ENCODE measurements at places on chromosomes 3 and 15. TPM values are rescaled to one million over a fixed set of nuclear protein-coding genes. Genes with fewer than 3 reads are reported as not detected.
A peak's percentile ranks its signal among the peaks of the same experiment; 100 is the strongest.

- DNase-seq: no peak
Measured at GRCh38 chr3:6222069-6222468, 638.8 kb upstream of the GRM7 start.

The PLAAT1 gene
- 0.58 TPM for total RNA-seq

DNA sequence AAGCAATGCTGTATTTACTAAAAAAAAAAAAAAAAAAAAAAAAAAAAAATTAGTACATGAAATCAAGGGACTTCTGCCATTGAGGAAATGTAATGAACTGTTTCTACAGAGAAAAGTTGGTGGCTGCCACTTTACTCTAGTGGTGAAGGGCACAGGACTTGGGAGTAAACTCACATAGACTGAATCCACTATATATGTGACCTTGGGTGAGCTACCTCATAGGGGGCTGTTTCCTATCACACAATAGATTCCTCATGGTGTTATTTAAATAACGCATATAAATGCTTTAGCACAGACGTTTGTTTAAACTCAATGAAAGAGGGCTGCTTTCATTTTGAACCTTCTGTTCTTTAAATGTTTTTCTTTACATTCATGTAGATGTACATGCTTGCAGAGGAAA, 25.8 kb downstream of the TERC start:
- no peak for DNase-seq

GRCh38 chr3:64667887-64668581, 19.8 kb downstream of the ADAMTS9 start:
- DNase-seq: no peak

The SLC7A14 gene
- total RNA-seq: 0.32 TPM

DNA sequence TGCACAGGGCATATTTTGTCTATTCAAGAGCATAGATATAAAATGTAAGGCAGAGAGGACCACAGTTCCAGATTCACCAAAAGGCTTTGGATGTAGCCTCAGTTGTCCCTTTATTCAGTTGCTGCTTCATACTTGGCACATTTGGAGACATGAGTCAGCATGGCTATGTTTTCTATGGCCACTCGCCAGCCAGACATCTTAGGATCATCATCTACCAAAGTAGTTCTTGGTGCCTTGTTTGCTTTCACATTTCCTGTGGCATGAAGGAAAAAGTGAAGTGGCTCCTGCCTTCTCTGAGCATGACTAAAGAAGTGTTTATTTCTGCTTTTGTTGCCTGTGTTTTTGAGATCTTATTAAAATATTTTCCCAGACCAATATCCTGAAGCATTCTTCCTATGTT, 7.2 kb downstream of the SUSD5 start:
- no peak for DNase-seq

The ST6GAL1 gene
- 35.0 TPM for total RNA-seq

The TF gene
- 22.7 TPM for total RNA-seq

DNA sequence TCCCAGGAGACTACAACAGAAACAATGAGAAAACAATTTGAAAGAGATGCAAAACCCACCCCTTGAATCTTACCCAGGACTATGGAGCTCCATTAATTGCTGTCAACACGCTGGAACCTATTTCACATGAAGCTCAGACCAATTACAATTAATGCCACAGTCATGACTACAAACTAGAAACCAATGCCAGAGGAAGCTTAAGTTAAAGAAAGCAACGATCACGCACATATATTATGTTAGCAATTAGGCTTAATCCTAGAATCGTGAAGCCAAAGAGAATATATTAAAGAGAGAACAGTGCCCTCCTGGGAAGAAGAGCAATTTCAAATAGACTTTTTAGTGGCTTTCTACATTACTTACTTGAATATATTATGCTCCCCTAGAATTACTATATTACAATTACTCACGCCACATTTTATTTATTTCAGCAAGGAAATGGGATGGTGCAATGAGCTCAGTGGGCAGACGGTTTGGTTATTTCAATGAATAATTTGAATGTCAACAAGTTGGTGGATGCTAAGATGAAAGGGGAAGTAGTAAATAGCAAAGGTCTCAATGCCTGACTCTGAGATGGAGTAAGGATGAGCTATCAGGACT, 125.5 kb downstream of the GREM1 start:
- no peak for DNase-seq

DNA sequence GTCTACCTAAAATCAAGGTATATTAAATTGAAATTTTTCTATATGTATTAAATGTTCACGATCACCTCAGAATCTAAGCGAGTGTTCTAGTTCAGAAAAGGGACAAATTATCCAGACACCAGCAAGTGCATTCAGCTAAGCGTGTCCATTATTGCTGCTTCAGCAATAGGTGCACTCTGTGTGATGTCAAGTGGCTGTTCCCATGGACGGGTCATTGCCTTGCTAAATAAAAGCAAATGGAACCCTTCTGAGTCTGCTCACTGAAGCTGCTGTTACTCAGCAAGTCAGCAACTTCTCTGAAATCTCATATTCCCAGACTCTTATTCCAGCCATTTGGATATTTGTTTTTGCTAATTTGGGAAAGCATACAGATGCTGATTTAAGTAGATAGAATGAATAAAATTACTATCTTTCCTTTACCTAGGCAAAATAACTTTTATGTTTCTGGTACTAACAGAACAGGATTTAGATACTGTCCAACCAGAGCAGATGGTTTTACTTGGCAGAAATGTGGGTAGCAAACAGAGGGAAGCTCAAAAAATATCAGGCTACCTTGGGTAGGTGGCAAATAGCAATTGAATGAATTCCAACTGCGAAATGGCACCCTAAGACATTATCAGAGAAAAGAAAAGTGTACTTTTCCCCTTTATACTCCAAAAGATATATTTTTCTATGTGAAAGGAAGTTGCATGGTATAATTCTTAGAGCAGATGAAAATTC, 407.0 kb downstream of the GAP43 start:
- DNase-seq: no peak

GRCh38 chr3:55526332-55527030, 39.4 kb upstream of the WNT5A start:
- no peak for DNase-seq

DNA sequence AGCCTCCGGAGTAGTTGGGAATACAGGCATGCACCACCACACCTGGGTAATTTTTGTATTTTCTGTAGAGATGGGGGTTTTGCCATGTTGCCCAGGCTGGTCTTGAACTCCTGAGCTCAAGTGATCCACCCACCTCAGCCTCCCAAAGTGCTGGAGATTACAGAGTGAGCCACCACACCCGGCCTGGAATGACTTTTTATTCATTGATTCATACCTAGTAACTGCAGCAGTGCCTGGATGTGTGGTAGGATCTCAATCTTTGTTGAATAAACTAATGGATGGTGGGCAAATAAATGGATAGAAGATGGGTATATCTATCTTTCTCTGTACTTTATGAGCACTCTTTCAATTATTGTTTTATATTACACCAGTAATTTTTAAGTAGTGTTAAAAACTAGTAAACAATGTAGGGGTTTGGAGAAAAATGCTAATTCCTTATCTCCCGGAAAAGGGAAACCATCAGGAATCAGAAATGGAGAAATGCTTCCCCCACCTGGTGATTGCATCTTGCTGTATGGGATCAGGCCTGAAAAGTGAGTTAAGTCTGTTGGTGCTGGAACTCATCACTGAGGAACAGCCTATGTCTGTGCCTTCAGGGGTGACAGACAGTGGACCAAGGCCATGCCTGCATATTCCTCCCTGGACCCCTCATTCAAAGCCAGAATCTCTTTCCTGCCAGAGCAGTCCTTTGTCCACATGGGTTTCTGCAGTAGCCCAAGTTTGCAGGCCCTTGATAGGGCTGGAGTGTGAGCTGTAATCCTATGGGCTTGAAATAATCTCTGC, 161.0 kb upstream of the CTDSPL start:
- DNase-seq: peak; percentile 22

DNA sequence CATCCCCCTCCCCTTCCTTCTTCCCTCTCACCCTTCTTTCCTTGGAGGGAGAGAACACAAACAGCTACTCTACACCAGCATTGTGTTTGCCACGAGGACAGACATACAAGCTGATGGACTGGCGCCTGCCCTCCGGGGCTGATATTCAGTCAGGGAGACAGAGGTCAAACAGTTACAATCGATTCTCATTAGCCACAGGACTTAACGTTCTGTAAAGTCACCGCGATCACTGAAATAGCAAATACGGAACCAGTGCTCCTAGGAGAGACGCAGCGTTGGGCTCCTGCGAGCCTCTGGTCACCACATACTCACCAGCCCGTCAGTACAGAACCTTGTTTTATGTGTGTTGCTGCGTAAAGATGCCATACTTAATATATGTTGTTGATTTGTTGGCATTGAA, 108.8 kb downstream of the LRRK1 start:
- DNase-seq: peak; percentile 9

GRCh38 chr15:85584872-85585271, 204.5 kb downstream of the AKAP13 start:
- DNase-seq: no peak

DNA sequence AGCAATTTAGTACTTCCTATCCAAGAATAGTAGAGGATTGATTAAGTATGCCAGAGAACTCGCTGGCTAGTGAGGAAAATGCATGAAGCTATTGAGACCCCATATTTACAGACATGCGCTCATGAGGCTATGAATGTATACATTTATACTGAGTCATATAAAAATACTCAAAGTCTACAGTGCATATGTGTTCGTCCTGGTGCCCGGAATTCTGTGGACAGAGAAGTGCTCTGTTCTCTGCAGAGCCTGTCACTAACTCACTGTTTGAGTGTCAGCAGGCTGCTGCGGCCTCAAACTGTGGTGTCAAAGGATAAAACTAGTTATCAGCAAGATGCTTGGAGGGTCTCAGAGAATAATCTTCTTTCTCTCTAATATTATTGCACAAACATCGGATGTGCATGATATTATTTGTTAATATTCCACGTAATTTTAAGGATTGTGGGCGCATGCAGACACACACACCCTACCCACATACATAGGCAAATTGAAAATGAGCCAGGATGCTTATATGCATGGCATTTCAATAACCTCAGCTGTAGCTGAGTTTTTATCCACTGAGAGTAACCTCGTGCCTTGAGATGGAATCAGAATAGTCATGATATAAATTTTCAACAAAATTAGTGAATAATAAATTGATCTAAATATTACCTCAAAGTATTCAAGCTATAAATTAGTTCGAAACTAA, 50.0 kb upstream of the TSC22D2 start:
- no peak for DNase-seq

The NCEH1 gene
- 15.1 TPM for total RNA-seq

- DNase-seq: no peak
Measured at GRCh38 chr3:159922193-159922840, 66.3 kb upstream of the IL12A start.

DNA sequence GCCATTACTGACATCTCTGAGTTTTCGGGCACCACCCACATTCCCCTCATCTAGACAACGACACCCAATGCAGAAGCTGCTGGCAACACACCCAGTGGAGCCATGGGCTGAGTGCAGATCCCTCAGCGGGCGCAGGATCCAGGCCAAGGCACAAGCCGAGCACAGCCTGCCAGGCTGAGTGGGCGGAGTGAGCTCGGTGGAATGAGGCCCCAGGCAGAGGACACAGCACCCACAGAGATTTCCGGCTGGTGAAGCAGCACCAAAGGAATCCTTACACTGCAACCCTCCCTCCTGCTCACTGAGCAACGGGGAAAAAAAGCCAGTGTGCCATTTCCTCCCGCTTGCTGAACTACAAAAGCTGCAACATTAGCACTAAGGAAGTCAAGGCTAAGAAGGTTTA, 34.3 kb downstream of the ZMAT3 start:
- peak; percentile 58 for DNase-seq

The MOBP gene
- 0.14 TPM for total RNA-seq

- DNase-seq: no peak
Measured at GRCh38 chr15:93524432-93524831, 435.4 kb upstream of the RGMA start.

GRCh38 chr15:56240390-56240789, 3.3 kb downstream of the RFX7 start:
- DNase-seq: no peak

GRCh38 chr3:188154014-188154808, at the start of gene LPP:
TSS of gene LPP (plus strand) at chr3:188154157. CDS start at chr3:188406121, 251,964 bp downstream.
- peak; percentile 76 for DNase-seq

DNA sequence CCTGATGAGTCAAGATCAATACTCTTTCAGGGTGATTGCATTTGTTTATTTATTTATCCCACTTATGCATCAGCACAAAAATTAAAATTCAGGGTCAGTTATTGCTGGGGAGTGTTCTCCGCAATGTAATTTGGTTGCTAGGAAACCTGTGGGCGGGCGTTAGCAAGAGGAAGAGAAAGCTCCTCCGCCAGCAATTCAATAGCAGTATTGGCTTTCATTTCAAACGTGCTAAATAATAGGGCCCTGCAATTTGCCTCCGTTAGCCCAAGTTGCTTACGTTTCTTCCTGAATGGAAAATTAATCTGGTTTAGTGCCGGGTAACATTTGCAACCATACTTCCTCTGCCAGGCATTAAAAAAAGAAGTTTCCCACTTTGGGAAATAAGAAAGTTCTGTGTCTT, 35.5 kb upstream of the PLCL2 start:
- peak; percentile 76 for DNase-seq

Measured in mucosa of gallbladder (tissue), 1 donor.